ENCODE measurements at places on chromosomes 6 and 20.

DNA sequence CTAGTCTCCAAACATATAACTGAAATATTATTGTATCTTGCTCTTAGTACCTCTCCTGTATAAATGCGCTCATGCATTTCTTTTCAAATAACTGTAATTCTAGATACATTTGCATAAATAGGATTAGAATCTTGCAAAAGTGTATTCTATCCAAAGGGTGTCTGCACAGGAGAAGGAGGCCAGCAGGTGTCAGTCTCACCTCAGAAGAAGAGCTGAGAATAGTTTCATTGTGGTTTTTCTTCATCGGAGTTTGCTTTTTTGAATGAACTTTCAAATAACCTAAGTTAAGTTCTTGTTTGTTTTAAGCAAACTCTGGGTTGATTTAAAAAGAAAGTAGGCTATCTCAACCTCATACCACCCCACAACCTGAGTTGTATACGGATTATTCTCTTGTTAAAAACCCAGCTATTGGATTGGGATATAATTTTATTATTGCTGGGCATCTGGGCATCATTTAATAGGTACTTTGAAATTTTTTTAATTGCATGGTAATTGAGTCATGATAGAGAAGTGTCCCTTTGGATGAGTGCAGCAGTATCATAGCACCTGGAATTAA is 125.0 kb upstream of the MLIP start:
- DNase-seq: no peak

- no peak for DNase-seq
These were observed 24.2 kb downstream of the TFAP2A start for GRCh38 chr6:10390495-10391298.

DNA sequence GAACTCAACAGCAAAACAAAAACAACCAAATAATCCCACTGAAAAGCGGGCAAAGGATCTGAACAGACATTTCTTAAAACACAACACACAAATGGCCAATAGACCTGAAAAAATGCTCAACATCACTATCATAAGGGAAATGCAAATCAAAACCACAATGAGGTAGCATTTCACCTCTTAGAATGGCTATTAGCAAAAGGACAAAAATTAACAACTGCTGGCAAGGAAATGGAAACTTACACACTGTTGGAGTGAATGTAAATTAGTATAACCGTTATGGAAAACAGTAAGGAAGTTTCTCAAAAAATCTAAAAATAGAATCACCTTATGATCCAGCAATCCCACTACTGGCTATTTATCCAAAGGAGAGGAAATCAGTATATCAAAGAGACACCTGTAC is 20.9 kb downstream of the FAM8A1 start:
- DNase-seq: no peak

GRCh38 chr20:44176833-44177534 is 10.0 kb downstream of the JPH2 start:
- DNase-seq: no peak

All from activated naive CD4-positive, alpha-beta T cell (primary cell).